ENCODE measurements at places on chromosomes 1 and 21.

GRCh38 chr1:89790592-89790991 lies 30.2 kb upstream of the LRRC8D start:
- DNase-seq: no peak

- no peak for DNase-seq
Measured at GRCh38 chr1:206770531-206771337, at the start of gene IL19. Gene IL19 (plus strand): TSS chr1:206770773. CDS start chr1:206836663, 65,890 bp downstream.

- DNase-seq: peak; percentile 5
Measured at GRCh38 chr21:43196826-43197225, 28.0 kb downstream of the CRYAA start.

DNA sequence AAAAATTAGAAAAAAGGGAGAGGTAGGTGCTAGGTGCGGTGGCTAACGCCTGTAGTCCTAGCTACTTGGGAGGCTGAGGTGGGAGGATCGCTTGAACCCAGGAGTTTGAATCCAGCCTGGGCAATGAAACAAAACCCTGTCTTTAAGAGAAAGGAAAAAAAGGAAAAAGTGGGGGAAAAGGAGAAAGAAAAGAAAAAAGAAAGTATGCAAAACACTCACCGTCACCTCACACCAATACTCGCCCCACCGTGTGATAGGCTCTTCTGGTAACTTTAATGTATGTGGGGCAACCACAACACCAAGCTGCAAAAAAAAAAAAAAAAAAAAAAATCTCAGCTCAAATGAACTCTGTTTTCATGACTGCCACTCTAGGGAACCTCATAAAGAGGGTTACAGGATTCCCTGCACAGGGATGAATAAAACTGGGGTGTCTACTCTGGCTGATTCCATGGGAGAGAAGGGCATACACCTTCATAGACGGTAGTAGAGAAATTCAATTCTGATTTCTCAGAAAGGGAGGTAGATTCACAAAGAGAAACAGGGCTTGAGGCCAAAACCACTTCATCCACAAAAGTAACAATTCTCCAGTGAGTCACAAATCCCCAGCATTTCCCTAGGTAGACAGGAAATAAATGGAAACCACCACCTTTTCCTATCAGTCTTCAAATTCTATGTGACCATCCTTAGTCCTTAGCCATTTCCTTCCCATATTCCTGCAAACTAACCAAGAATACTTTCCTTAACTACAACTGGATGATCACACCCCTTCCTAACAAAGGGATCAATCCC lies 2.5 kb downstream of the MRPL9 start:
- DNase-seq: no peak

GRCh38 chr1:149916193-149916897 lies 1.3 kb downstream of the SV2A start:
- DNase-seq: no peak

GRCh38 chr21:45590246-45590725 lies 48.0 kb upstream of the SLC19A1 start:
- no peak for DNase-seq

DNA sequence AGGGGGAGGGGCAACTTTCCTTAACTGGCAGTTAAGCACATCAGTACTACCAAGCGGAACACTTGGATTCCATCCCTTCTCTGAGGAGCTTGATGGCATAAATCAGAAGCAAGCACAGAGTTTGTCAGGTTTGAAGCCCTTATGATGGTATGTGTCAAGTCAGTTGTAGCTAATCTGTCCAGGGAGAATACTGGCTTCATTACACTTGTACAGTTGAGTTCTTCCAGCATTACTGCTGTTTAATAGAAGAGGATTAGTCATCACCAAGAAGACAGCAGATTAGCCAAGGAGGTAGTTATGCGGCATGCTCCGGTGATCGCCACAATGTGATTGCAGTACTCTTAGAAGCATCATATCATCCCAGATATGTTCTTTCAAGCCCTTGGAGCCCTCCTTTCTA lies 2.1 kb upstream of the TDRD5 start:
- DNase-seq: no peak

- DNase-seq: no peak
Measured at GRCh38 chr1:233241759-233242158, 53.8 kb downstream of the PCNX2 start.

DNA sequence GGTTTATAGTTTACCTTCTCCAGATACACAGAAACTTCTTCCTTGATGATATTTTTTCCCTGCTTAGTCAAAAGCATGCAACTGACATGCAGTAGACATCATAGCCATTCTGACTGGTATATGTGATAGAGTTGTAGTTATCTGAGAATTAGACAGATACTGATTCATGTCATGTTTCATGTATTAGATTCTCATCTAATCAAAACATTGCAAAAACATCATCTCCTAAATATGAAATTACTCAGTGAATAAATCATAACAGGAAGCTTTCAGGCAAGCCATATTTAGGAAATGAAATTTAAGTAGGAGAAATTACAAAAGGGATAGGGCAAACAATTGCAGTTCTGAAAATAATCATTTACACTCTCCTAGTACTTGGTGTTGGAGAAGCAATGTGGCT lies 38.4 kb upstream of the ASB17 start:
- DNase-seq: no peak

DNA sequence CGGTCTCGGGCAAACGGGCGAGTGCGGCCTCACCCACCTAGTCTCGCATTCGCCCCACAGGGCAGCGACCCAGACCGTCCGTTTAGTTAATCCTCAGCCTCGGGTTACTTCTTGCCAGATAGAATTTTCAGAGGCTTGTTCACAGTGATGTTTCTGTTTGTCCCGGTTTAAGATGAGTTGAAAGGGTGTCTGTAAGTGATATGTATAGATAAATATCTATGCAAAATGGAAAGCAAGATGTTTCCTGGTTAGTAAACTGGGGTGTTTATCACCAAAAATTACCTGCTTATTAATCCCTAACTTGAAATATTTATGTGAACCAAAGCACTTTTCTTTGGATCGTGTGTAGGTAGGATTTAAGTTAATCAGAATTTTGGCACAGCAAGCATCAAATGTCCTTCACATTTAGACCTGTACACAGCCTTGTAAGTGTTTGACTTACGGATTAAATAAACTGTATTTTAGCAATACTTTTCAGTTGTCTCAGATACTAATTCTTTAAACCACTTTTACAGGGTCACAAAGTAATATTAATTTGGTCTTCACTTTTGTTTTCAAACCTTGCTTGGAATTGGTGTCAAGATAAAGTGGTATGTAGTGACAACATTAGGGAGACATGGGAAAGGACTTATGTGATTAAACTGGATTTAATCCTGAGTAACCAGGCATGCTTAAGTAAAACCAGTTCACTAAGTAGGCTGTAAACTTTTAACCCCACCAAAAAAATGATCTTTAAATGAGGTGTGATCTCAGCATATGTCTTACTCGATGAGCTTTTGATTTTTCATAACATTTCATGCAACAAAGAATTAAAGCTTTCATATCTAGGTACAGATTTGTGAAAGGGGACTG lies 914 bp downstream of the ZNF326 start:
- no peak for DNase-seq

- no peak for DNase-seq
Measured at GRCh38 chr1:237953238-237953637, 62.5 kb upstream of the ZP4 start.

- no peak for DNase-seq
Measured at GRCh38 chr1:85201340-85202091, 700 bp upstream of the SYDE2 start.

- no peak for DNase-seq
Measured at GRCh38 chr21:41373253-41373652, 11.4 kb downstream of the MX2 start.

DNA sequence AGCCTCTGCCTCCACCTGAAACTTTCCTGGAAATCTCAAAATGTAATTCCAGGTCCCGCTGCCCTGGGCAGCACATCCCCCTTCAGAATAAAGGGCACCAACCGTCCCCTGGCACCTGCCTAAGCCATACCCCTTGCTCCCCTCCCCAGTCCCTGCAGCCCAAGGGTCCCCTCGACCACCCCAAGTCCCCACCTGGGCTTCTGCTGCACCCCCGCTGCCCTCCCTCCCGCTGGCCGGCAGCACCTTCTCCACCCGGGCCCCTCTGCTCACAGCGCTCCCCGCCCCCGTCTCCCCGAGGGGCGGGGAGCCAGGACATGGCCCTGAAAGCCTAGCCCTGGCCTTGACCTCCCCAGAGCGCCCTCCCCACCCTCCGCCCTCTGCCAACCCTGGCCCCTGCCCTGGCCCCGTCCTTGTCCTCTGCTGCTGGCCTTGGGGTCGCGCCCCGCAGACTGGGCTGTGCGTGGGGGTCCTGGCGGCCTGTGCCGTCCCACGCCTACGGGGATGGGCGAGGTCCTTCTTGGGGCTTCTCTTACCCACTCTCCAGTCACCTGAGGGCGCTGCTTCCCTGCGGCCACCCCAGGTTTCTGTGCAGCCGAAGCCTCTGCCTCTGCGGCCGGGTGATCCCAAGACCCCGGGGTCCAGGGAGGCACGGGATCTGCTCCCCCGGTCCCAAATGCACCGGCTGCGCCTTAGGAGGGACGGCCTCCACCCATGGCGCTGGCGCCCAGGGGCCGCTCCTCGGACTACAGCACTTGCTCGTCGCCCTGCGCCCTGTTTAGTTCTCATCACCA lies 41.7 kb downstream of the WDR4 start:
- no peak for DNase-seq

- DNase-seq: no peak
Measured at GRCh38 chr21:29033301-29033700, 8.8 kb downstream of the USP16 start.

- no peak for DNase-seq
Measured at GRCh38 chr1:65387821-65388220, 32.6 kb upstream of the LEPR start.

- no peak for DNase-seq
Measured at GRCh38 chr1:7227654-7228053, 442.4 kb downstream of the CAMTA1 start.

DNA sequence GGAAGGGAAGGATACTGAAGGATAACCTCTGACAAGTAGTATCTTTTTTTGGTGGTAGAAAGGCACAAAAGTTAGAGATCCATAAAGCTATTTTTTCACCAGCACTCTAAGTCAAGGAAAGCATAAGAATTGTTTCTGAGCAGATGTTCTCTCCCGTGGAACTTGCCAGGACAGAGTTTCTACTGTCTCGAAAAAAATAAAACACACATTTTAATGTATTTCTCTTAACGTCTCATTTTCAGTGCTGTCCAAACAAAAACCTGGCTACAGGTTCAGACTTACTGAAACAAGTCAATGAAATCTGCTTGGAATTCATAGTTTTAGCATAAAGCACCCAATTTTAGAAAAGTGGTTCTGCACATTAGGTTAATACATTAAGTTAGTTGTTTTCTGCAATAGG lies 338.3 kb downstream of the LTN1 start:
- DNase-seq: no peak

- no peak for DNase-seq
Measured at GRCh38 chr1:27599605-27600497, 4.1 kb downstream of the AHDC1 start.

DNA sequence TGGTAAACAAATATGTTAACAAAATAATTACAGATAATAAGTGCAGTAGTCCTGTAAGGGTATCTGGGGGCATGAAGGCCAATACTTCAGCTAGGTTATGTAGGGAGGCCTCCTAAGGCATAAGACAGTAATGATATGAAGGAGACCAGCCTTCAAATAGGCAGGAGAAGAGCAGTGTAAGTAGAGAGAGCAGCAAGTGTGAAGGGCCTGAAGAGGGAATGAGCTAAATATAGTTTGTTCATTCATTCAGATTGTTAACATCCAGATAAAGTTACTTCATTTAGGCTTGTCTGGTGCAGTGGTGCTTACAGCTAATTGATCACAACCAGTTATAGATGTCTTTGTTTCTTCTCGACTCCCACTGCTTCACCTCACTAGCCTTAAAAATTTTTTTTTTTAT lies 71.1 kb downstream of the EPB41 start:
- DNase-seq: no peak

GRCh38 chr1:178818416-178818815 lies 52.5 kb downstream of the ANGPTL1 start:
- no peak for DNase-seq

DNA sequence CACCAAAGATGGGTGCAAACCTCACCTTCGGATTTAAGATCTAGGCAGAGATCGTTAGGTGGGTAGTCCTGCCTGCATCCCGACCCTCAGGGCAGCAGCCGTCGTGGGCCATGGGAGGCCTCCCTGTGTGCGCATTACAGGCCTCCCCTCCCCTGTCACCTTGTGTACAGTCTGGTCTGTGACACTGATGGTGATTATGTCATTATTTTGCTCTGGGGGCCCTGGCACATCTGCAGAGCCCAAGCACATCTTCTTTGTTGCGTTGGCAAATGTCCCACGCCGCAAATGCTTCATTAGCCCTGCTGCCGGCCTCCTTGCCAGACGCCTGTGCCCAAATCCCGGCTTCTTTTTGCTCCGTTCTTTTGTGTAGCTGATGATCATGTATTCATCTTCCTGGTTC lies 31.7 kb downstream of the PROX1 start:
- DNase-seq: no peak

GRCh38 chr1:29762635-29763034 lies 526.3 kb downstream of the PTPRU start:
- DNase-seq: no peak

DNA sequence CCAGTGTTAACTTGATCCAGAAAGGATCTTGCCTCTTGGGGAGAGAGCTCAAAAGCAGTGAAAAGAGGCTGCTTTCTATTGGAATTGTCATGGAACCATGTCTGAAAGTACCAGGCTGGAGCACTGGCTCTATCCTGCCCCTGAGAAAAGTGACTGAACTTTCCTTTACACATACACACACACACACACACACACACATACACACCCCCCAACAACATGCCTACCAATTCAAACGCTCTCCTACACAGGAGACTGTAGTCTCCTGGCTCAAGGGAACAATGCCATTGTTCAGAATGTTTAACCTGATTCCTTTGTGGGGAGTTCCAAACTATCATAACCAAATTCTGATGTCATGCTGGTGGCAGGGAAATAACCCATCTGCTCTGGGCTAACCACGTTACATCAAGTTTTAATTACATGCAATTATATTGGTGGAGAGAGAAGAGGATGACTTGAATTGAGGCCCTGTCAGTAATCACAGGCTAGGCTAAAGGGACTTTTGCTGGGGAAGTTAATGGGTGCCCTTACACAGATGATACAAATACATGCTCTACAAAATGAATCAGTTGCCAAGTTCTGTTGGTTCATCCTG lies 52.3 kb upstream of the DUSP10 start:
- DNase-seq: no peak

DNA sequence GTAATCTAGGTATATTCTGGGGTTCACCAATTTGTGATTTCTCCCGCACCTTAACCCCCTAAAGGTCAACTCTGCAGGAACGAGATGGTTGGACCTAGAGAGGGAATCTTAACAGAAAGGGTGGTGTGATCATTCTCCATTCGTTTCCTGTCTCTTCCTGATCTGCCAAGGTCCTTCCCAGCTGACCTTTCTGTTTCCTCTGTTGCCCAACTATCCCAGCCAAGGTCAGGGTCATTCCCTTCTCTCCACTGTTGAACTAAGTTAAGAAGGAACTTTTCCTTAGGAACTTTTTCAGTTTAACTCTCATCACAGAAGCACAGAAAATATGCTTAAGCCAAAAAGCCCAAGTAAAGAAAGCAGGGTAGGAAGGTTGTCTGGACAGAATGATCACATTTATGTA lies 49.3 kb downstream of the KAZN start:
- DNase-seq: no peak

- DNase-seq: peak; percentile 38
Measured at GRCh38 chr21:20106368-20106767, 891.8 kb upstream of the NCAM2 start.

- DNase-seq: no peak
Measured at GRCh38 chr1:2279210-2279639, 51.1 kb downstream of the SKI start.

GRCh38 chr1:75502776-75503175 lies 108.1 kb downstream of the SLC44A5 start:
- DNase-seq: no peak

- DNase-seq: no peak
Measured at GRCh38 chr1:156559086-156559796, 13.1 kb downstream of the IQGAP3 start.

Data from DMS153 (cell line).